Endothelial cell of umbilical vein (primary cell): ENCODE measurements at places on chromosomes 12 and 14. TPM values are rescaled to one million over a fixed set of nuclear protein-coding genes. Genes with fewer than 3 reads are reported as not detected.

SDS gene
- total RNA-seq = not detected in 2 replicates

HPD gene
- total RNA-seq = not detected in 2 replicates

MYL2 gene
- total RNA-seq = 0.93 TPM in 1 of 2 replicates, not detected in the other

ASPG gene
- not detected in 2 replicates for total RNA-seq

TSPAN9 gene
- 55.1 and 66.8 TPM in 2 replicates for total RNA-seq

MFAP5 gene
- not detected in 2 replicates for total RNA-seq

CLEC6A gene
- not detected in 2 replicates for total RNA-seq

KLRB1 gene
- not detected in 2 replicates for total RNA-seq

PIWIL1 gene
- not detected in 2 replicates for total RNA-seq

OVCH1 gene
- not detected in 2 replicates for total RNA-seq

NFE2 gene
- total RNA-seq = not detected in 2 replicates

PDE3A gene
- total RNA-seq = 25.7 and 27.4 TPM in 2 replicates

SPRYD3 gene
- total RNA-seq = 31.7 and 39.2 TPM in 2 replicates

MAP1LC3B2 gene
- total RNA-seq = 4.1 TPM in 1 of 2 replicates, not detected in the other

PLXNC1 gene
- total RNA-seq = 0.04 TPM in 1 of 2 replicates, not detected in the other
